ENCODE measurements at places on chromosomes 1 and 21.
A peak's percentile ranks its signal among the peaks of the same experiment; 100 is the strongest.

GRCh38 chr1:24141311-24141997 lies 1.5 kb downstream of the IL22RA1 start:
- no peak overlapping the region for H3K27ac ChIP-seq
- H3K36me3 ChIP-seq, result no peaks in the 10 kb centered on the region
- peaks cover 19% of the 10 kb centered on the region for H3K4me1 ChIP-seq
- H3K27me3 ChIP-seq, result no peaks in the 10 kb centered on the region

DNA sequence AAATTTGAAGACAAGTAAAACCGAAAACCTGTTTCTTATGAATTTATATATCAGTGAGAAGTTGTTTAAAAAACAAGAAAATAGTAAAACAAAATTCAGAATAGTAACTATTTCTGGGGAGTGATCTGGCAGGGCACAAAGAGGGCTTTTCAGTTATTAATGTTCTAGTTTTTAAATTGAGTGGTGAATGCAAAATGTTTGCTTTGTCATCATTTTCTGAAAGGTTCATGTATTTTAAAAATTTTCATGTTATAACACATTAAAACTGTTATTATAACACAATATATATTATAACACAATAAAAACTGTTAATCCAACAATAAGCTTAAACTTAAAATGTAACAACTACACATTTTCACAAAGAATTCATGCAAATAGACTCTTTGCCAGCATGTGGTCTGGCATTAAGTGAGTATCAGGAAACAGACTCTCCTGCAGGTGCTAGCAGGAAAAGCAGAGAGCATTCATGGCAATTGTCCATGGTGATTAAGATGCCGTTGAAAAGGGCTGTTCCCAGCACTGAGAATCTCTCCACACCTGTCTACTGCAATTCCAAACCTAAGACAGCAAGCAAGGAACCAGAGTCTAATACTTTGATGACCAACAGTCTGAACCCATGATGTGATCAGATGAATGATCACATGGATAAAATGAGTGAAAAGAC lies 204.9 kb downstream of the TBX15 start:
- H3K27me3 ChIP-seq, result peaks cover 21% of the 10 kb centered on the region
- H3K27ac ChIP-seq, result no peak overlapping the region
- H3K4me1 ChIP-seq, result no peaks in the 10 kb centered on the region
- DNase-seq, result no peak
- no peak overlapping the region for H3K4me3 ChIP-seq
- H3K36me3 ChIP-seq, result no peaks in the 10 kb centered on the region

- peaks cover 24% of the 10 kb centered on the region for H3K4me1 ChIP-seq
- no peak for DNase-seq
- H3K4me3 ChIP-seq, result no peak overlapping the region
- peaks cover 95% of the 10 kb centered on the region for H3K27me3 ChIP-seq
Observed at GRCh38 chr1:208059409-208060001, 148.6 kb upstream of the CD34 start.

GRCh38 chr21:41751611-41752011 lies 15.2 kb downstream of the RIPK4 start:
- peaks cover 26% of the 10 kb centered on the region for H3K36me3 ChIP-seq
- peak overlapping the region; percentile 30 for H3K4me3 ChIP-seq
- H3K4me1 ChIP-seq, result peaks cover 32% of the 10 kb centered on the region
- no peaks in the 10 kb centered on the region for H3K27me3 ChIP-seq

GRCh38 chr1:224044420-224044819 lies 69.5 kb upstream of the FBXO28 start:
- no peaks in the 10 kb centered on the region for H3K4me1 ChIP-seq
- H3K27ac ChIP-seq, result no peak overlapping the region
- DNase-seq, result no peak
- no peak overlapping the region for H3K4me3 ChIP-seq

GRCh38 chr1:248047008-248047407 lies 372 bp downstream of the OR2L3 start:
- H3K4me1 ChIP-seq, result no peaks in the 10 kb centered on the region
- H3K27me3 ChIP-seq, result no peaks in the 10 kb centered on the region
- no peak overlapping the region for H3K27ac ChIP-seq
- no peak overlapping the region for H3K4me3 ChIP-seq

GRCh38 chr1:208043691-208044181 lies 132.8 kb upstream of the CD34 start:
- no peak overlapping the region for H3K27ac ChIP-seq
- H3K4me1 ChIP-seq, result peaks cover 19% of the 10 kb centered on the region
- no peak for DNase-seq
- no peak overlapping the region for H3K4me3 ChIP-seq
- H3K36me3 ChIP-seq, result peaks cover 2% of the 10 kb centered on the region
- no peaks in the 10 kb centered on the region for H3K27me3 ChIP-seq

- peaks cover 8% of the 10 kb centered on the region for H3K27me3 ChIP-seq
- DNase-seq, result peak; percentile 73
- no peaks in the 10 kb centered on the region for H3K36me3 ChIP-seq
- peak overlapping the region; percentile 74 for H3K4me3 ChIP-seq
- H3K27ac ChIP-seq, result peak overlapping the region; percentile 66
Observed at GRCh38 chr1:7680207-7680954, 90.7 kb upstream of the VAMP3 start.

DNA sequence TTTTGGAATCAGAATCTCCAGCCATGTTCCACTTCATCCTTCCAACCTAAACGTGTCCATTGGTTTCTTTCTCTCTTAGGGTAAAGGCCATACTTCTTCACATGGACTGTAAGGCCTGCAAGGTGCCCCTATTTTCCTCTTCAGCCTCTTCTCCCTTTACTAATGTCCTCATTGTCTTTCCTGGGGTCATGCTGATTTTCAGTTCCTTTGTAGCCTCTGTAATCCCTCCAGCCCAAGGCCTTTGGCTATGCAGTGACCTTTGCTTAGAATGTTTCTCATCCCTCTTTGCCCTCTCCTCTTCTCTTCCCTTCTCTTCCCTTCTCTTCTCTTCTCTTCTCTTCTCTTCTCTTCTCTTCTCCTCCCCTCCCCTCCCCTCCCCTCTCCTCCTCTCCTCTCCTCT lies 112.5 kb downstream of the SPATA46 start:
- H3K36me3 ChIP-seq, result no peaks in the 10 kb centered on the region
- no peak overlapping the region for H3K27ac ChIP-seq
- no peaks in the 10 kb centered on the region for H3K27me3 ChIP-seq
- no peak overlapping the region for H3K4me3 ChIP-seq

- peaks cover 54% of the 10 kb centered on the region for H3K4me1 ChIP-seq
- H3K36me3 ChIP-seq, result peaks cover 2% of the 10 kb centered on the region
- no peak overlapping the region for H3K4me3 ChIP-seq
- peak overlapping the region; percentile 82 for H3K27ac ChIP-seq
- no peak for DNase-seq
- no peaks in the 10 kb centered on the region for H3K27me3 ChIP-seq
Observed at GRCh38 chr1:16111771-16112595, 38.5 kb upstream of the FAM131C start.

- DNase-seq, result no peak
- H3K4me1 ChIP-seq, result peaks cover 4% of the 10 kb centered on the region
- no peak overlapping the region for H3K4me3 ChIP-seq
- no peak overlapping the region for H3K27ac ChIP-seq
- no peaks in the 10 kb centered on the region for H3K27me3 ChIP-seq
Observed at GRCh38 chr1:236090741-236091147, 25.9 kb upstream of the NID1 start.

DNA sequence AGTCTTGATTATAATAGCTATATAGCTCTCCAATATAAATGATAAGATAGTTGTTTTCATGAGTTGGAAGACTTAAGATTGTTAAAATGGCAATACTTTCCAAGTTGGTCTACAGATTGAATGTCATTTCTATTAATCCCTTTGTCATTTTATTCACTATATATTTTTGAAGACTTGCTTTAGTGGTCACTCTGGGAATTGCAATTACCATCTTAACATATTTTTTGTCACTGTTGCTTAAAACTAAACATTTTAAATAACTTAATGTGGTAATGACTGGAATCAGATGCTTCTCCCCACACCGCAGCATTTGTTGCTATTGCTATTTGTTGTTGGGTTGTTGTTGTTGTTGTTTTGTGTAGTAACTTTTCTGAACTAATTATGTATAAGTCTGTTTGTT lies 1592.9 kb downstream of the MRPL39 start:
- no peak overlapping the region for H3K4me3 ChIP-seq
- H3K36me3 ChIP-seq, result no peaks in the 10 kb centered on the region
- no peaks in the 10 kb centered on the region for H3K27me3 ChIP-seq
- DNase-seq, result no peak
- H3K27ac ChIP-seq, result no peak overlapping the region
- H3K4me1 ChIP-seq, result no peaks in the 10 kb centered on the region
